ENCODE measurements at places on chromosomes 6 and 20. TPM values are rescaled to one million over a fixed set of nuclear protein-coding genes. Genes with fewer than 3 reads are reported as not detected.

DNA sequence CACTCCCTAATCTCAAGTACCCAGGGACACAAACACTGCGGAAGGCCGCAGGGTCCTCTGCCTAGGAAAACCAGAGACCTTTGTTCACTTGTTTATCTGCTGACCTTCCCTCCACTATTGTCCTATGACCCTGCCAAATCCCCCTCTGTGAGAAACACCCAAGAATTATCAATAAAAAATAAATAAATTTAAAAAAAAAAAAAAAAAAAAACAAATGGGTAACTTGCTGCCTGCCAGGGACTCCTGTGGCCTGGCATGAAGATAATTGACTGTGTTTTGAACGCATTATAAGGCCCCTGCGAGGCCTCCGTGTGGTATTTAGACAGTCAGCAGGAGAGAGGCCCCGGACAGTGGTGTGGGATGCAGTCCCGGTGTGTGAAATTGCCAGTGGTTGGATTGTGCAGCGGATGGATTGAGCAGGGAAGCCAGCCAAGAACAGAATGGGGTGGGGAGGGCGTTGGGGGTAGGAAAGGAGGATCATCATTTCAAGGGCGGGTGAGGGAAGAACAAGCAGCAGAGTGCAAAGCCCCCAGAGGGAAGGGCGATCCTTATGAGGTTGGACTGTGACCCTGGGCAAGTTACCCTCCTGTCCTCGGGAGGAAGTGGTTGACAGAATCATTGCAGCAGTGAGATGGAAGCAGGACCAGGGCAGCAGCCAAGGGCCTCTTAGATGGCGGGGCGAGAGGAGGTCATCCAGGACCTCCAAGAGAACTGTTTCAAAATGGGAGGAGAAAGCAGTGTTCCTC is 43.3 kb downstream of the PPARD start:
- no peak for DNase-seq

GRCh38 chr6:108294297-108294726 is 542 bp upstream of the AFG1L start:
- no peak for DNase-seq

GRCh38 chr20:37564388-37565133 is 36.9 kb upstream of the BLCAP start:
- DNase-seq = peak; percentile 18

ABCC10 gene
- 4.5 TPM for total RNA-seq

ZNF133 gene
- 15.7 TPM for total RNA-seq

DNA sequence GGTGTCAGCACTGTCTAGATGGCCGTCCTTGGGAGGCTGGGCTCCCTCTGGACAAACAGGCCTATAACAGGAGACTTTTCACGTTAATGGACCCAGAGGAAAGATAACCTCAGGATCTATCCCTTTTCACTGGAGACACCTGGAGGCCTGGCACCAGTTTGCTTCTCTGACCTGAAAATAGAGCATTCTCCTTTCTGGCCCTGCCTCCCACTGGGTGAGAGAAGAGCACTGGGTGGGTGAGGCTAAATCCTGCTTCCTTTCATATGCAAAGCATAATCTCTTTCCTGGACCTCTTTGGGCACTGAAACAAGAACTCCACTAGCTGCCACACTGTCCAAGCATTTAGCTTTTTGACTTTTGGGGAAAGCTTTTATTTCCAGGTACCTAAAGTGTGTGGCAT is 78.3 kb downstream of the FOXO3 start:
- no peak for DNase-seq

DNA sequence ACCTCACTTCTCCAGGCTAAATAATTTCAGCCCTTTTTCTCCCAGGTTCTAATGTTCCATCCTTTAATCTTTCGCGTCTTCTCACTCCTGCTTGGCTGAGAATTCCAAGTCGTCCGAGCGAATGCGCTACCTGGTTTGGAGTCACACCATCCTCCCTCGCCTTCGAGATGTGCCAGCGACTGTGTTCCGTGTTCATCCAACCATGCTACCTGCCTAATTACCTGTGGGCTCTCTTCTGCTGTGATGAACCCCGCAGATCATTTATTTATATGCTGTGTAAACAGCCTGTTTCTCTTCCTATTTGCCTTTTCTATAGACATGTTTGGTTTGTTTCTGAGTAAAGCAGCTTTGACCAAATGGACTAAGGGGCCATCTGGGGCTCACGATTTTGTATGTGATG is 83.5 kb upstream of the TMEM181 start:
- no peak for DNase-seq

LAMP5 gene
- total RNA-seq = not detected

NRN1 gene
- not detected for total RNA-seq

DNA sequence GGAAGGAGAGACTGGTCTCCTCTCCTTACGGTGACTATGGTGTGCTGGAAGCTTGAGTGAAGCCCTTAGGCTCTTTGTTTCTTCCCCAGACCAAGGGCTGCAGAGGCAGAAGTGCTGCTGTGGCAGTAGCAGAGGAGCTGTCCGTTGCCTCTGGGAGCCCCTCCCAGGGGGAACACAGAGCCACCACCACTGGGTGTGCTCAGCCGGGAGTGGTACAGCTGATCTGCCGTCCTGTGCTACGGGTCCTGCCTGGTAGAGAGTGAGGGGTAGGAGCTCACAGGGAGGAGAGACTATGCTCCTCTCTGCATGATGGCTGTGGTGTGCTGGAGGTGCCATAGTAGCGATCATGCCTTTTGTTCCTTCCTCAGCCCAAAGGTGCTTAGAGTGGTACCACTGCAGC is 318.7 kb downstream of the DOK5 start:
- DNase-seq = no peak

TINAG gene
- total RNA-seq = 114 TPM

DNA sequence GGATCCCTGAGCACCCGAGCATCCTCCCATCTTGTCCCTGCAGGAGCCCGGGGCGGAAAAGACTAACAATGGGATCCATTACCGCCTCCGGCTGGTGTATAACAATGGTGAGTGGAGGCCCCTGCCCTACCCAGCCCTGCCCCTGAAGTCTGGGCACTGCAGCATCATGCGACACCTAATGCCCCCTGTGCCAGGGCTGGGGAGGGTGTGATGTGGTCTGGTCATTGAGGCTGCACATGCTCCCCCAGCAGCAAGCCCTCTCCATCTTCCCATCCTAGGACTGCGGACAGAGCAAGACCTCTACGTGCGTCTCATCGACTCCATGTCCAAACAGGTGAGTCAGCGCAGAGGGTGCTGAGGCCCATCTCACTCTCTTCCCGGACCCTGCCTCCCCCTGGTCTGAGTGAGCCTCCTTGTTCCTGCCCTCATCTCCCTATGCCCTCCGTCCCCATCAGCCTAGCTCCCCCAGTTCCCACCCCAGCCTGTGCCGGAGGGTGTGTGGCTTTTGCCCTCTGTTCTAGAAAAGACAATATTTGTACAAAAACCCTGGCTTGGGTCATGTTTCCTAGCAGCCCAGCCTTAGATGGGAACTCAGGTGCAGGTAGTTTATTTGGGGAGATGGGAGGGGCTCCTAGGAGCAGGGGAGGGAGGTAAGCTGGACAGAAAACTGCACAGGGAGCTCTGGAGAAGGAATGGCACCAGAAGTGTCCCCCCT is 13.5 kb downstream of the EBF4 start:
- DNase-seq = no peak

FAM83D gene
- total RNA-seq = 41.6 TPM

GRCh38 chr20:36688630-36689029 is 42.6 kb upstream of the SLA2 start:
- no peak for DNase-seq

- no peak for DNase-seq
Observed at GRCh38 chr6:148507774-148508173, 165.1 kb downstream of the SASH1 start.

GRCh38 chr6:157921685-157922367 is 59.8 kb upstream of the SYNJ2 start:
- DNase-seq = no peak

GRCh38 chr6:22362361-22362760 is 65.5 kb upstream of the PRL start:
- no peak for DNase-seq

DNA sequence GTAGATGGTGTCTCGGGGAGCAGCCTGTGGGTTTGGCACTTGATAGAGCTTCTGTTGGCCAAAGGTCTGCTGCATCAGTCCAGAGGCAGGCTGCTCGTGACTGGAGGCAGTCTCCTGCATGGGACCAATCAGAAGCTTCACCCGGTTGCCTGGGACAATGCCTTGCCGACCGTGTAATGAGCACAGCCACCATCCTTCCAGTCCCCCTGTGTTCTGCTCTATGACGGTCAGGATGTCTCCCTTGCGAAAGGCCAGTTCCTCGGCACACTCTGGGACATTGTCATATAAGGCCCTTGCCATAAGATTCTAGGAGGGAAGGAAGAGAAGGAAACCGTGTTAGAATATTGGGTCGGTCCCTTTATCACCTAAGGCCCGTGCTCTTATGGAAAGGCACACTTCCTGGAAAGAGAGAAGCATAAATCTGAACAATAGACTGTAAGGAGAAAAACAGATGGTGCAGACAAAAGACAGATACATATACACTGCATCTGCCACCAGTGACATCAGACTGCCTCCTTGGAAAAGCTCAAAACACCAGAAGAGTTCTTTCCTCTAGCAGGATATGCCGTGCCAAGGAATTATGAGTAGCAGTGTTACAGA is 18.9 kb downstream of the NEDD9 start:
- no peak for DNase-seq

DNA sequence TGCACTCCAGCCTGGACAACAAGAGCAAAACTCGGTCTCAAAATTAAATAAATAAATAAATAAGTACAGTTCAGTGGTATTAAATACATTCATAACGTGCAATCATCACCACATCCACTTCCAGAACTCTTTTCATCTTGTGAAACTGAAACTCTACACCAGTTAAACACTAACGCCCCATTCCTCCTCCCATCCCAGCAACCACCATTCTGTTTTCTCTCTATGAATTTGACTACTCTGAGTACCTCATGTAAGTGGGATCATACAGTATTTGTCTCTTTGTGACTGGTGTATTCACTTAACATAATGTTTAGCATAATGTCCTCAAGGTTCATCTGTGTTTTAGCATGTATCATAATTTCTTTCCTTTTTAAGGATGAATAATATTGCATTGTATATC is 29.1 kb upstream of the SCML4 start:
- no peak for DNase-seq

- no peak for DNase-seq
Observed at GRCh38 chr6:43199912-43200311, 17.9 kb downstream of the CUL9 start.

- peak; percentile 11 for DNase-seq
Observed at GRCh38 chr6:132919045-132919860, 104.9 kb downstream of the RPS12 start.
